ENCODE measurements at places on chromosomes 4 and X.
A peak's percentile ranks its signal among the peaks of the same experiment; 100 is the strongest.

GRCh38 chr4:16914208-16914607 is 15.8 kb upstream of the LDB2 start:
- peak; percentile 76 for DNase-seq

DNA sequence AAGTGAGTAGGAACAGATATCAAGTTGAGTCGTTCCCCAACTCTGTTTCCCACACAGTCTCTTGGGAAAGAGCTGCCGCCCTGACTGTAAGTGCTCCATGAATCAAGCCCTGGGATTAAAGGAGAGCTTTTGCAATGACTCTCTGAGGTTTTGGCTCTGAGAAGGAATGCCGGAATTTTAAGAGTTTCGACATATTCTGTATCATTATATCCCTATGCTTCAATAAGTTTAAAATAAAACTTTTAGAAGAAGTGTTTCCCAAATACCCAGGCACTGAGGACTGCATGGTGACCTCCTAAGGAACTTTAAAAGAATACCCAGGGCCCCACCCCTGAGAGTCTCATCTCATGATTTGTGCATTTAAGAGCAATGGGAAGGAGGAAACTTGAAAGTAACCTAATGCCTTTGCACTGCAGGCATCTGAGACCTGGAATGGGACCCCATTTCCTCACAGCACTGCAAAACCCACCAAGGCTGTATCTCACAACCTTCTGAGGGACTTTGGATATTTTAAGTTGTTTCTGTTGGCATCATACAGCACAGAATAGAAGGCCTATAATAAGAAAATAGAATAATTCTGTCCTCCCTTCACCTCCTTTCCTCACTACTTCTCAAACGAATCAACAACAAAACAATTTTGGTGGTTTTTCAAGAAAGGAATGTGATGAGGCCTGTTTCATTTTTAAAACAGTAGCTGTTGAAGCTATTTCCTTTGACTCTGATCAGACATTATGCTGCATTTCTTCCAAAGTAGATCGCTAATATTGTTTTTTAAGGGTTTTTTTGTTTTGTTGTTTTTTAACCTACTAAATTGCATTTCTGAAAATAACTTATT is 121.2 kb downstream of the GASK1B start:
- peak; percentile 93 for DNase-seq

DNA sequence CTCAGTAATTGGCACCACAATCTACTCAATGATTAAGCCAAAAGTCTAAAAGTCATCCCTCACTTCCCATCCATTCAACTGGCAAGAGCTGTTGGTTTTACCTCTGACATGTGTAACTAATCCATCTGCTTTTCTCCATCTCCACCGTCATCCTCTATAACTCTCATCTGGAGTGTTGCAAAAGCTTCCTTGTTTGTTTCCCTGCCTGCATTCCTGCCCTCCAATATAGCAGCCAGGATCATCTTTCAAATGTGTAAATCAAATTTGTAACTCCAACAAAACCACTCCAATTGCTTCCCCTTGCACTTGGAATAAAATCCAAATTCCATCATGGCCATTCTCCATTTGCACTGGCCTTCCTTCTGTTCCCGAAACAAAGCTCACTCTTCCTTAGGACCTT is 4.3 kb upstream of the PLAC8 start:
- DNase-seq = peak; percentile 73

DNA sequence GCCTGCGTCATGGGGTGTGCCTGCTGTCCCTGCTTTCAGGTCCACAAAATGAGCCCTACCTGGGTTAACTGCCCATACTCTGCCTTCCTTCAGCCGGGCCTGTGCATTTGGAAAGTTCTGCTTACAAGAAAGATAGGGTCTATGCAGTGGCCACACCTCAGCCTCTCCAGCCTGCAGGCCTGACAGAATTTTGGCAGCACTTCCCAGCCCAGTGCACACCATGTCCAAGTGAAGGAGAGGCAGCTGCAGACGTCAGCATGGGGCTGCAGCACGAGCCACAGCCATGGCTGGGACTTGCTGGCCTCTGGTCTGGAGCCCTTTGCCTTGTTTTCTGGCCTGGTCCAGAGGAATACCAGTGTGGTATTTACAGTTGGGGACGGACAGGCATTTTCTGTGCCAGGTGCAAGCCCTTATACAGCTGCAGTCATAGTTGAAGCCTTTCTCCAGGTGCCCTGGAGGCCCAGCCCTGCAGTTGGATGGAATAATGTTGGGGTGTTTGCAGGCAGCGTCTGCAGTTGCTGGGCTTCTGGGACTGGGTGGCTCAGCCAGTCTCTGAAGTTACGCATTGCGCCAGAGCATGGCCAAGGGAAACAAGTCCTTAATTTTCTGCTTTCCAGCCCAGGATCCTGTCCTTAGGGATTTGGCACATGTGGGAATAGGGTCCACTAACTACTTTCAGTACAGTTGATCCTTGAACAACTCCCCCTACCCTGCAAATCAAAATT is 26.2 kb downstream of the JADE1 start:
- no peak for DNase-seq

GRCh38 chrX:106917830-106918500 is 2.2 kb upstream of the CLDN2 start:
- DNase-seq = peak; percentile 68

DNA sequence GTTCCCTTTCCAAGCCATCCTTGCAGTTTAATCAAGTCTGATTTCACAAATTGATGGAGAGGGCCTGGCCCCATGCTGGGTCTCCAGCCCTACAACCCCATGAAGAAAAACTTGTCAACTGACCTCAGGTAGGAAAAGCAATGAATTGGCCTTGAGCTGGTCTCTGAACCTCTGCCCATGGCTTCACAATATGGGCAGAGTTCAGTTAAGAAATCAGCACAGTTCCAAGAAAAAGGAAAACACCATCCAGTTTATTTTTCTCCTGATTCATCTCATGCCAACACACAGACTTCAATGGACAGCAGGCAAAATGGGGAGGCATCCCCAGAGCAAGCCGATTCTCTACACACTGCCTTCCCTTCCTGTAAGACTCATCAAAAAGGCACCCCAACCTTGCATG is 3.3 kb downstream of the RIPPLY1 start:
- DNase-seq = no peak

DNA sequence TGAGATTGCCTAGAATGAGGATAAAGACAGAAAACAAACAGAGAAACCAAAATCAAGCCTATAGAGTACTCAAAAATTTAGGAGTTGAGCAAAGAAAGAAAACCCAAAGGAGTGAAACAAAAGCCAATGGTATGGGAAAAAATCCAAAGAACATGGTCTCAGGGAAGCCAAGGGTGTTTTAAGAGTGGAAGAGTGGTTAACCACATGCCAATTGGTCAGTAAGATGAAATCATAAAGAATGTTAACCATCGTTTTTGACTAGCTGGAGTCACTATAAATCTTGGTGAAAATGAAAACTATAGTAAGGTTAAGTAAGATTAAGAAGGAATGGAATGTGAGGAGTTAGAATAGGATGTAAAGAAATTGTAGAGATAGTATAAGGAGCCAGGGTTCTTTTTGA is 64.7 kb upstream of the RPL34 start:
- DNase-seq = no peak

DNA sequence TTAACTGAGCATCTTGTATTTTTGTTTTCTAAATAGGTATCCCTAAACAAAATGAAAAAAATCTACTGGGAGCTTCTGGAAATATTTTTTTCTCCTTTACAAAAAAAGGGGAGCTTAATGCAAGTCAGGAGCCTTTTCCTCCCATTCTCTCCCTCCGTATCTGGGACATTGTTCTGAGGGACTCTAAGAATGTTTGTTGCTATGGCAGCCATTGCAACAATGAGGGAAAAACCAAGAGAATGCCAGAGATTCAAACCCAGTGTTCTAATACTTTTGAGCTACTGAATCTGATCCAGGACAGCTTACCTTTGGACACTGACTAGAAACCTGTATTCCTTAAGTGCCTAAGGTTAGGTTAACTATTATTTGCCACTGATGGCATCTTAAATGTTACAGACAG is 485.7 kb upstream of the HS3ST1 start:
- no peak for DNase-seq

GRCh38 chr4:138696058-138696457 is 319.5 kb upstream of the NOCT start:
- no peak for DNase-seq

DNA sequence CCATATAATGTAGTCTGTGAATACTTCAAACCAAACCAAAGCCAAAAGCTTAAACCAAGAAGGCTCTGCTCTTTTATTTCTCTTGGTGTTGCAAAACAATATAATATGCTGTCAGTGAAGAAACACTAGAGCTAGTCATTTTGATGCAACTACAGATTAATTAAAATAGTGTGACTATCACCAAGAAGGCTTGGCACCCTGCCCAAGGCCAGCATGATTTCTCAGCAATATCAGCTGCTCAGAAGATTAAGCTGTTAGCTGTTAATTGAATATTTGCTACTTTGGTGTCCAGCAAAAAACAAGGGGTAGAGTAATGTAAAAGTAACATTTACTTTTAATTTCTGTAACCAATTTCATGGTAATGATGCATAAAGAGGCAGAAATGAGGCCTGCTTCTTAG is 104.9 kb upstream of the PRPS2 start:
- no peak for DNase-seq

GRCh38 chrX:114924856-114925255 is 92.6 kb downstream of the IL13RA2 start:
- no peak for DNase-seq

DNA sequence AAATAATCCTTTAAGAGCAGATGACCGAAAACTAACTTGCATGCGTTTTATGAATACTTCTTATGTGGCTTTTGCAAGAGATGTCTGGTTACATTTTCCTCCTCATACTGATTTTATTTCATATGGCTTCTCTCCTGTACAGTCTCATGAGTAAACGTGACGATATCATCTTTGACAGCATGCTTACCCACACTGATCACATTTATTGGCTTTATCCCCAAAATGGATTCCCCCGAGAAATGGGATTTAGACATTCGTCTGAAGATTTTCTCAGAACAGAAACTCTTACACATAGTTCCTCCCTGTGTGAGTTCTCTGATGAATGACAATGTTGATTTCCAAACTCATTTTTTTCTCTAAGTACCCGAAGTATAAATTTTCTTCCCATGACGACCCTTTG is 939.7 kb upstream of the LCORL start:
- DNase-seq = no peak

GRCh38 chr4:37073226-37073840 is 171.2 kb upstream of the NWD2 start:
- no peak for DNase-seq

DNA sequence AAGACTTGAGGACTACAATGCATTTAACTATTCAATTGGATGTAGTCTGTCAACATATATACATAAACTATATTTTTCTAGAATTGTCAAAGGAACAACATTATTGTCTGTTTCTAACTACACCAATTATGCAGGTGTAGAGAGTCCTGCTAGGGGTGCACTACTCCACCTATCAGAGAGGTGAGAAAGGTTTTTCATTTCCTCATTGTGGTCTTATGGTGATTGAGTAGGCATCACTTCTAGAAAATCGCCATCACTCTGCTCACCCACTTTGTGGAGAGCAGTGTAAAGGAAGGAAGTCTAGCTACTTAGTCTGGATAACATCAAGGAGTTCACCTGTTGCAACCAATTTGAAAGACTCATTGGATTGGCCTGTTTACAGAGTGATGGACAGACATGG is 4.4 kb upstream of the ADH1C start:
- no peak for DNase-seq

GRCh38 chrX:100895365-100896075 is 21.4 kb upstream of the NOX1 start:
- peak; percentile 66 for DNase-seq

- no peak for DNase-seq
Measured at GRCh38 chrX:40573763-40574162, 7.0 kb upstream of the ATP6AP2 start.

GRCh38 chr4:85522836-85523235 is 47.9 kb downstream of the ARHGAP24 start:
- no peak for DNase-seq

DNA sequence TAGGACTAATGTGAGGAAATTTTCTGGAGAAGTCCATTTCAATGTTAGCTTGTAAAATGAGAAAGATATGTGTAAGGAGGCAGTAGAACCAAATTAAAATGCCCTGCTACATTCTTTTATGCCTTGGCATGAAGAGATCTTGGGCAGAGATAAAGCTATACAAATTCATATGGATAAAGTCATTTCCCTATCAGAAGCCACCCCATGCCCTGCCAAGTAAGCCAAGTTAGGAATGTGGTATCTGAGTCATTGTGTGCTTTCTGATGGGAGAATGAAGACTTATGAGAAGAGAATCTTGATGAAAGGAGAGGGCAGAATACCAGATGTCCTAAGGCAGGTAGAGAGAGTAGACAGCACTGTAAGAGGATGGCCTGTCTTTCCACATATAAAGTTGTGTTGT is 83.7 kb downstream of the TEX13A start:
- DNase-seq = no peak

- DNase-seq = peak; percentile 1
Measured at GRCh38 chr4:114780205-114780604, 181.6 kb downstream of the UGT8 start.

DNA sequence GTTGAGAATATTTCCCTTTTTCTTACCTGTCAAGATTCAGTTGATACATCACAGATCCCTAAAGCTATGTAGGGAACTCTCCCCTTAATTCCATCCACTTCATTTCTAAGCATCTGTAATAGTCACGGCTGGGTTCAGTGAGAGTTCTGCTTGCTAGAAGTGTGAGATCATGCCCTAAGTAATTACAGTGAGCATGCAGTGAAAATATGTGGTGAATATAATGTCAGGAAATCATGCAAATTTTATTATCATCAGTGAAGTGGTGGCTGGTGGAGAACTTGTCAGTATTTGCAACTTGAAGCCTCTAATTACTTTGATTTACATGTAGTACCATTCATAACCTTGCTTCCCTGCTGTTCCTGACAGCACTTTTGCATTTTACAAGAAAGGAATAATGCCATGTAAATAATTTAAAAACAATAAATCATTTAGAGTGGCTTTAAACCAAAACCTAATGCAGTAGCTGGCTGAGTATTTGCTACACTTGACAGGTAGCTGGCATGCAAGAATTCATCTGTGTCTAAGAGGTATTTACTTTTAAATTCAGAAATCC is 28.3 kb upstream of the CFAP299 start:
- DNase-seq = peak; percentile 53

DNA sequence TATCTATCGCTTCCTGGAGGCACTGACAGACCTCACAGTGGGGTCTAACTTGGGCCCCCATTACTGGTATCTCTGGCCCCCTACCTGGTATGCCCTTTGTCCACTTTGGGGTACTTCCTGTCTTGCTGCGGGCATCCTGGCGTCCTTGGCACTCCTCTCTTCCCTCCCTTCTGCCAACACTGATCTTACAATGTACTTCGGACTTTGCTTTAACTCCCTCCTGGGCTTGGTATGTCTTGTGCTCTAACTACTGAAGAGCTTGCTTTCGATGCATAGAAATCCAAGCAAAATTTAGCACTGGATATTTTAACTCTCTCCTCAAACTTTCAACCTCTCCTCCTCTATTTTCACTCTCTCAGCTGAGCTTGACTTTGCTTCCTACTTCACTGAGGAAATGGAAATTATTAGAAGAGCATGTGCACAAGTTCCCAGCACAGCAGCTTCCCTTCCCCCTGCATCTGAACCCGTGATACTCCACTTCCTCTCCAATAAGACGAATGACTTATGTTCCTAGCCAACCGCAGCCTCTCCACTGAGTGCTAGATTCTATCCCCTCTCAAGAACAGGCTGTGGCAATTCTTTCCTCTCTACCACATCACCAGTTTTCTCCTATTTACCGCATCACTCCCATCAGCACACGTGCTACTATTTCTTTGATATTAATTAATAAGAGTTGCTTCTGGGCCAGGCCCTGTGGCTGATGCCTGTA is 52.9 kb downstream of the SUPT20HL2 start:
- DNase-seq = peak; percentile 44
